H9 (cell line): ENCODE measurements at places on chromosomes 5 and 9.

- DNase-seq: no peak
These were observed 24.0 kb downstream of the RAPGEF1 start for GRCh38 chr9:131715906-131716305.

GRCh38 chr5:134545070-134545868 is 19.8 kb downstream of the JADE2 start:
- no peak for DNase-seq

DNA sequence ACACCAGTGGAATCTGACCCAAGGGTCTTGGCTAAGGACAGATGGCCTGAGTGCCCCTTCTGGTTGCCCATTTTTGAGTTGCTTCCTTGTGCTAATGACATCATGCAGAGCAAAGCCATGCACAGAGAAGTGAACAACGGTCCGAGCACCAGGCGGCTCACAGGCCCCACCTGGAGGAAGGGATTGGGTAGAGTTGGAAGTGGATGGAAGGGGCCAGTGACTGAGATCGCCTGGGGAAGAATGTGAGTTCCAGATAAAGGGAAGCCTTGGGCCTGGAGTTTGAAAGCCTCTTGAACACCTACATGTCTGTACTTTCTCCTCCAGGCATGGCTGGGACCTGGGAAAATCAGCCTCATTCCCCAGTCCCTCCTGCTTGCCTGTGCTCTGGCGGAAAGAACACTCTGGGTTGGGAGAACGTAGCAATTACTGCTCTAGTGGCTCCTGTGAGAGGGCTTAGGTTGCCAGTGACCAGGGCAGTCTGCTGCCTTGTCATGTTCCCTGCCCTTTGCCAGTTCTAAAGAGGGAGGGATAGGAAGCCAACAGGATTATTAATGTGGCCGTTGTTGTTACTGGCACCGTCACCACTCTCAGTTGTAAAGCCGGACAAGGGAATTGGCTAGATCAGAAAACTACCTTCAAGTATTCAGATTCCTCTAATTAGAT is 62.5 kb upstream of the PTPN3 start:
- peak; percentile 70 for DNase-seq

GRCh38 chr9:136799854-136800657 is 3.9 kb downstream of the CCDC183 start:
- peak; percentile 94 for DNase-seq

DNA sequence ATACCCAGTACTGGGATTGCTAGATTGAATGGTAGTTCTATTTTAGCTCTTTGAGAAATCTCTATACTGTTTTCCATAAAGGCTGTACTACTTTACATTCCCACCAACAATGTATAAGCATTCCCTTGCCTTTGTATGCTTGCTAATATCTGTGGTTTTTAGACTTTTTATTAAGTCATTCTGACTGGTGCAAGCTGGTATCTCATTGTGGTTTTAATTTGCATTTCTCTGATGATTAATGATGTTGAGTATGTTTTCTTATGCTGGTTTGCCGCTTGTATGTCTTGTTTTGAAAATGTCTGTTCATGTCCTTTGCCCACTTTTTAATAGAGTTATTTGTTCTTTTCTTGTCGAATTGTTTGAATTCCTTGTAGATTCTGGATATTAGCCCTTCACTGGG is 512.7 kb upstream of the PAPPA start:
- DNase-seq: no peak

- no peak for DNase-seq
These were observed 111.5 kb downstream of the CDC42SE2 start for GRCh38 chr5:131375351-131375750.

- no peak for DNase-seq
These were observed at the start of gene TENT4A for GRCh38 chr5:6713274-6714225. TSS of gene TENT4A (plus strand) at chr5:6713432. CDS start at chr5:6713984, 552 bp downstream.

DNA sequence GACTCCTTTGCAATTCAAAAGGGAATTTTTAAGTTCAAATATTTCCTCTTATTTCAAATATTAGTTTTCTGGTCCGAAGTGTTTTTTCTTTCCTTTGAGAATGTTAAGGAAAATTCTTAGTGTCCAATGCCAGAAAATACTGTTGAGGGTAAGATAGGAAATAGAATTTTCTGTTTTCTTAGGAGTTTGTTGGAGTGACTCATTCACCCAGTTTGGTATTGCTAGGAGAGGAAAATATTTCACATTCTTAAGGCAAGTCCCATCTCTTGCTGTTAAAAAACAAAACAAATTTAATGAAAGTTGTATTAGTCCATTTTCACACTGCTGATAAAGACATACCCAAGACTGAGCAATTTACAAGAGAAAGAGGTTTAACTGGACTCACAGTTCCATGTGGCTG is 349.2 kb upstream of the ADAMTSL1 start:
- DNase-seq: no peak

- peak; percentile 72 for DNase-seq
These were observed 215.6 kb downstream of the ROR2 start for GRCh38 chr9:91734371-91734981.

- DNase-seq: peak; percentile 6
These were observed 12.5 kb upstream of the COL5A1 start for GRCh38 chr9:134629061-134629585.

DNA sequence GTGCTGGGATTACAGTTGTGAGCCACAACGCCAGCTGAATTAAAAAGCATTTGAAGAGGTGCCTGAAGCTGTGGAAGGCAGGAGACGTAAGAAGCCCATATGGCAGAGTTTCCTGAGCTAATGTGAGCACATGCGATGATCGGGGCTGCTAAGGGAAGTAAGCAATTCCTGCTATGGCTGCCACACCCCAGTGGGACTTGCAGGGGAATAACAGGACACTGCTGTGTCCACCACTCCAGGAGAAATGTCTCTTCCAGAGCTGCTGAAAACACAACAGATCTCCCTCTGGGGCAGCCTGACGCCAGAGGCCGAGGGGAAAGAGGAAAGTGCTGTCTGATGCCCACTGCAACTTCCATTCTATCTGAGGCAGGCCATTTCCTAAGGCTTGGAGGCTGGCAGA is 46.2 kb upstream of the ANKRD55 start:
- DNase-seq: no peak

GRCh38 chr5:66307647-66308241 is 163.6 kb downstream of the SREK1 start:
- DNase-seq: no peak
